ENCODE measurements at places on chromosomes 13 and 19.

GRCh38 chr13:114313061-114313860, 1.0 kb upstream of the CHAMP1 start:
- no peak for DNase-seq

GRCh38 chr13:71787414-71787813, 79.6 kb downstream of the DACH1 start:
- DNase-seq, result no peak

GRCh38 chr13:48410199-48410598, 2.7 kb downstream of the LPAR6 start:
- DNase-seq, result no peak

DNA sequence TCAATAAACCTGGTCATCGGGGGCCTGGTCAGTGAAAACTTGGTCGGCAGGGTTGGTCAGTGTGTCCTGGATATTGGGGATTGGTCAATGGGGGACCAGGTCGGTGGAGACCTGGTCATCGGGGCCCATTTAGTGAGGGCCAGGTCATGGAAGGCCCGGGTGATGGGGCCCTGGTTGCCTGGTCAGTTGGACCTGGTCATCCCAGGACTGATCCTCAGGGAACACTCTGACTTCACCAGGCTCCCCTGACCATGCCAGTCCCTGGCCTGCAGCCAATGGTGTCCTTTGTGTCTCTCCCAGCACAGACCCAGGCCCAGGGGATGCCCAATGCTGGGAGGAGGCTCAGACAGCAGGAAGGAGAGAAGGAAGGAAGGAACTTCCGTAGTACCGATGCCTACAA, 42.1 kb upstream of the TPM4 start:
- DNase-seq, result no peak

DNA sequence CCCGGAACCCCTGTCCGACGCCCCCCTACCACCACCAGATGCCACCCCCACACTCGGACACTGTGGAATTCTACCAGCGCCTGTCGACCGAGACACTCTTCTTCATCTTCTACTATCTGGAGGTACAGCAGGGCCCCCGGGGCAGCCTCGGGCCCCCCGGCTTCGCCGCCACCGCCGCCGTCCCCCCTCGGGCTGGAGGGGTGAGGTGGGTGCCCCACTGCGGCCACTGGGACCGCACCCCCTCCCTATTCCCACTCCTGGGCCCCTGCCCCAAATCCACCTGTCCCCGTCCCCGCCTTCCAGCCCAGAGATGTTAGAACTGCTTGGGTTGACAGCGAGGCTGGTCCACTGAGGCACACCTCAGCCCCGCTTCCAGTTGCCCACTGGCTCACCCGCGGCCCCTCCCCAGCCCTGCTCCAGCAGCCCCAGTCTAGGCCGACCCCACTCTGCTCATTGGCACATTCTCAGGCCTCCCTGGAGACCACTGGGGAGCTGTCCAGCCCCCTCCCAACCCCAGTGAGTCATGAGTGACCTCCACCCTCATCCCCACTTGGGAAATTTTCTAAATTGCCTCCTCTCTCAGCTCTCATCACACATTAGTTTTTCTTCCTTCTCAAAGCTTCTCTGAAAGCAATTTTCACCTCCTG, 6.5 kb downstream of the LENG1 start:
- no peak for DNase-seq

DNA sequence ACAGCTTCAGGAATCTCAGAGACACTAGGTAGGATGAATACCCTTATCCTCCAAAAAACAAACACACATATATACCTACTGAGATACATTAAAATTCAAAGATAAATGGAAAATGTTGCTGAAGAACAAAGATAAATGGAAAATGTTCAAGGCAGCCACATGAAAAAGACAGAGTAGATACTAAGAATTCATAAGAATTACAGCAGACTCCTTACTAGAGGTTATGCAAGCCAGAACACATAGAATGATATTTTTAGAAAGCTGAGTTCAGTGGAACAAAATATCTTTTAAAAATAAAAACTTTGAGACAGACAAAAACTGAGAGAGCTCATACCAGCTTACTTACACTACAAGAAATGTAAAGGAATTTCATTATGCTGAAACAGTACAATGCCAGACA, 35.6 kb downstream of the UCHL3 start:
- DNase-seq, result no peak

GRCh38 chr13:100356889-100357288, 231.7 kb downstream of the GGACT start:
- DNase-seq, result no peak

DNA sequence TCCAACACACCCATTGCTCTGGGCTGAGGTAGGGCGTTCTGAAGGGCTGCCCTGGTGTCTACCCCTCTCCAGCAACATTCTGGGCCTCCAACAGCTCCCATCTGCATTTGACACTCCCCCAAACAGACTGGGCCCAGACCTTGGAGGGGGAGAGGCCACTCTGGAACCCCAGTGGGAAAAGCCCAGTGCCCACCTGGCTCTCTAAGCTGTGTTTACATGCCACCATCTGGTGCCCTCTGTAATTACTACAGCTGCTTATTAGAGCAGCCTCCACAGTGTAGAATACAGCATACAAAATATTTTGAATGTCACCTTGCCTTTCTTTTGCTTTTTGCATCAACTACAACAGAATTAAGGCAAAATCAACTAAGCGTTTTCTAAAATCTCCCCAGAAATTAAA, 35.8 kb upstream of the TM9SF2 start:
- DNase-seq, result no peak
